T47D (cell line): ENCODE measurements at places on chromosomes 5 and 9.

GRCh38 chr9:95770653-95771131, 104.8 kb upstream of the ERCC6L2 start:
- DNase-seq: no peak

- no peak for DNase-seq
Observed at GRCh38 chr5:163585206-163585605, 79.8 kb downstream of the MAT2B start.

- DNase-seq: no peak
Observed at GRCh38 chr5:68182094-68182493, 33.5 kb upstream of the PIK3R1 start.

DNA sequence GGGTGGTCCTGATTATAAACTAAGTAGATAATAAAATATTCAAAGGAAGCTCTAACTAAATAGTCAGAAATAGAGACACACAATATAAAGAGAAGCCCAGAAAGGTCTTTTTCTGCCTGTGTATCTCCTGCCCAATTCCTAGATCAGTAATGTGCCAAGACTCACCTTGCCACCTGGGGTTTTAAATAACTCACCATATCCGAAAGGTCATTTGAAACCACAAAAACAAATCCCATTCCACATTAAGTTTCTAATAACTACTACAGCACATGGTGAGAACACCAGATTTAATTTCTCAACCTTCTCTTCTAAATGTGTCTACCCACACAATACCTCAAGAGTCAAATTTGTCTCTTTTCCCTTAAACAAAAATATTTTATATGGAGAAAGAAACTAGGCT, 75.2 kb downstream of the ZNF608 start:
- no peak for DNase-seq

GRCh38 chr9:126861707-126862103, 1.3 kb downstream of the ZBTB34 start:
- DNase-seq: no peak

GRCh38 chr5:179262126-179262920, 82.9 kb downstream of the ADAMTS2 start:
- DNase-seq: no peak

DNA sequence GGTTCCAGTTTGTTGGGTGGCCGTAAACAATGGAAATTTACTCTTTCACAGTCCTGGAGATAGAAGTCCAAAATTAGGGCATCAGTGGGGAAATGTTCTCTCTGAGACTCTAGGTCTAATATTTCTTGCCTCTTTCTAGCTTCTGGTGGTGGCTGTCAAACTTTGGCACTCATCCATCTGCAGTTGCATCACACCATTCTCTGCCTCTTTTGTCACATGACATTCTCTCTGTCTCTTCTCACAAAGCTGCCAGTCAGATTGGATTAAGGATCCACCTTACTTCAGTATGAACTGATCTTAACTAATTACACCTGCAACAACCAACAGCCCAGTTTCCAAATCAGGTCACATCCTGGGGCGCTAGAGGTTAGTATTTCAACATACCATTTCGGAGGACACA, 222.9 kb upstream of the FTMT start:
- DNase-seq: no peak

- DNase-seq: no peak
Observed at GRCh38 chr5:75993643-75994520, 89.3 kb upstream of the SV2C start.
